Fibroblast of skin of left quadriceps (primary cell): ENCODE measurements at places on chromosomes 6 and 20.

DNA sequence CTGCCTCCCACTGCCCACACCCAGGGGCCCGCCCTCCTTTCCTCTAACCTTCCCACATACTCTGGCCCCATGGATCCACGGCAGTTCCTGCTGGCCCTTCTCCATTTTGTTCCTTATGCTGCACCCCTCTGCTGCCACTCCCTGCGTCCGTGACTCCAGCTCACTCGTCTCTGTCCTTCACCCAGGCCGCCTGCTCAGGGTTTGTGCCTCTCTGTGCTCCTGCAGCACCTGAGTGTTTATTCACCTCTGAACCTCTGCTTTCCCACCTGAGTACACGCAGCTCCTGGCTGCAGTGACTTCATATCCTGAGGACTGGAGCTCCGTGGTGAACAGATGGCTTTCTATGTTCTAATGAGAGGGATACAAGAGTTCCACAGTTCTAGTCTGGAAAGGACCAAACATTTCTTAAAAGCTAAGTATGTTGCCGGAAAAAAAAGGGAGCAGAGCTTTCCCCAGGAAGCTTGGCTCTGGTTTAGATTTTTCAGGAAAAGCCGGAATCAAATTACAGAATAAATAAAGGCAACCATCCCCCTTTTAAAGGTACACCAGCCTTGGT is 1.5 kb upstream of the GNRH2 start:
- DNase-seq, result no peak

- DNase-seq, result peak; percentile 62
Measured at GRCh38 chr6:45843848-45844521, 171.7 kb downstream of the CLIC5 start.

- no peak for DNase-seq
Measured at GRCh38 chr20:22536956-22537756, 47.2 kb downstream of the FOXA2 start.

DNA sequence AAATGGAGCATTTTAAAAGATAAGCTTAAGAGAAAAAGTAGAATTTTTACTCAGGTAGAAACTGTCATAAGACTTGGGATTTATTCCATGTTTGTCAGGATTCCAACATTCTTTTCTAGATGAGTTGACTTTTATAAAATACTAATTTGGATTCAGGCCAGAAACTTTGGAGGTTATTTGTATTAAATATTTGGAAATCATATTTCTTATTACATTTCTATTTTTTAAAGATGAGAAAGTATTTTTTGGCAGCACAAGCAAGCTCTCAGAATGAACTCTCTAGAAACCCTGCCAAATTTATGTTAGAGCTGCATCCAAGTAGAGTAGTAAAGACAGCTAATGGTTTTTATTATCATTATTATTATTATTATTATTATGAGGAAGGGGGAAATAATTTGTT is 1014.9 kb upstream of the GJE1 start:
- DNase-seq, result no peak

GRCh38 chr6:5550631-5551030 is 289.3 kb downstream of the FARS2 start:
- no peak for DNase-seq

DNA sequence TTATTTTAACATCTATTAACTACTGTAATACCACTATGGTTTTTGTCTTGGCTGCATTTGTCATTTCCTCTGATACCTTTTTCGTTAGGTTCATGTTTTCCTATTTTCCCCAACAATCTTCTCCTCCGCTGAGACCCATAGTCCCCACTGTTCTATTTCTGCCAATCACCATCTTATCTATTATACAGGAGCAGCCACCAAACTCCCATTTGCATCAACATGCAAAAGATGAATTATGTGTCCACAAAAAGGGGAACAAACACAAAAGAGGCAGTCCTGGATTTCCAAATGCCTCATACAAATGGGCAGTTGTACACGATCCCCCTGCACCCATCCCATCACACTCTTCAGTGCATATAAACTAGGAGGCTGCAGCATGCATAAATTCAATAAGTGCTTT is 121.7 kb upstream of the MYLIP start:
- DNase-seq, result no peak
